ENCODE measurements at places on chromosomes 1 and 21. TPM values are rescaled to one million over a fixed set of nuclear protein-coding genes. Genes with fewer than 3 reads are reported as not detected.
A peak's percentile ranks its signal among the peaks of the same experiment; 100 is the strongest.

NTNG1 gene
- total RNA-seq: not detected

SPRR2D gene
- total RNA-seq: not detected

FAM167B gene
- 0.70 TPM for total RNA-seq

UBXN11 gene
- total RNA-seq: 12.5 TPM

SMCP gene
- total RNA-seq: not detected

C1orf115 gene
- 33.9 TPM for total RNA-seq

MROH7 gene
- 0.30 TPM for total RNA-seq

DNAJC28 gene
- total RNA-seq: 2.7 TPM

ALPL gene
- 0.79 TPM for total RNA-seq

EPHX1 gene
- total RNA-seq: 88.5 TPM

LCE3D gene
- total RNA-seq: not detected

IPO13 gene
- total RNA-seq: 15.9 TPM

GRCh38 chr1:244336232-244336899, 115.3 kb downstream of the ADSS2 start:
- H3K4me1 ChIP-seq: peaks cover 13% of the 10 kb centered on the region
- DNase-seq: no peak
- no peaks in the 10 kb centered on the region for H3K36me3 ChIP-seq
- H3K27ac ChIP-seq: no peak overlapping the region

- DNase-seq: no peak
- H3K4me3 ChIP-seq: no peak overlapping the region
- no peaks in the 10 kb centered on the region for H3K36me3 ChIP-seq
- no peaks in the 10 kb centered on the region for H3K27me3 ChIP-seq
- no peaks in the 10 kb centered on the region for H3K4me1 ChIP-seq
- H3K27ac ChIP-seq: no peak overlapping the region
These were observed 5.3 kb upstream of the C1orf115 start for GRCh38 chr1:220684890-220685289.

- H3K27me3 ChIP-seq: no peaks in the 10 kb centered on the region
- DNase-seq: no peak
- peaks cover 5% of the 10 kb centered on the region for H3K4me1 ChIP-seq
- H3K27ac ChIP-seq: no peak overlapping the region
These were observed 4.6 kb downstream of the SH3BP5L start for GRCh38 chr1:248821101-248821500.

- H3K4me1 ChIP-seq: no peaks in the 10 kb centered on the region
- no peaks in the 10 kb centered on the region for H3K36me3 ChIP-seq
- H3K27me3 ChIP-seq: no peaks in the 10 kb centered on the region
- DNase-seq: no peak
- no peak overlapping the region for H3K27ac ChIP-seq
These were observed 32.6 kb downstream of the RYR2 start for GRCh38 chr1:237074371-237075117.

- H3K27ac ChIP-seq: no peak overlapping the region
- DNase-seq: no peak
- no peaks in the 10 kb centered on the region for H3K27me3 ChIP-seq
- no peaks in the 10 kb centered on the region for H3K4me1 ChIP-seq
These were observed 288.3 kb downstream of the AKT3 start for GRCh38 chr1:243561588-243562319.

DNA sequence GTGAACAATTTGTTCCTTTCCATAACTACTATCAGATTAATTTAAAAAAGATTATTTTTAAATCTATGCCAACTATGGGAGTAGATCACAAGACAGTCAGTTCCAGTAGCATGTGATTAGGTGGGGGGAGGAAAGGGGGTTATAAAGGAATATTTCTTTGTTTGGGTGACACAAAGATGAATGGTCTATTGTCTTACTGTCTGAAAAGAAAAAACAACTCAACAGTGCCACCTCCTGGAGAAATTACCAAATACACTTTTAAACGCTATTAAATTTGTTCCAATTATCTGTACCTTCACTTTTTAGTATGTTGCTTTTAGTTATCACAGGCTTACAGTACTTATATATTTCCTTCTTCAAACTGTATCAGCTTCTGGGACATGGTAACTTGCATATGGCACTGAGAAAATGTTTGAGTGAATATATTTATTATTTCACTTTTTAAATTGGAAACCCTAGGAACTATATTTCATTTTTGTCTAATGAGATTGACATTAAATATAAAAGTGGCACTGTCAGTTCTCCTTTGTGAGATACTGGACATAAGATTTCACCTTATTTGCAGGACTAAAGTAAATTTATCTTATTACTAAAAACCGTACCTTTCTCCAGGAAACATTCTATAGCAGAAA, 1.7 kb upstream of the SORT1 start:
- no peaks in the 10 kb centered on the region for H3K36me3 ChIP-seq
- H3K4me3 ChIP-seq: no peak overlapping the region
- peak; percentile 50 for DNase-seq
- no peak overlapping the region for H3K27ac ChIP-seq
- no peaks in the 10 kb centered on the region for H3K27me3 ChIP-seq
- H3K4me1 ChIP-seq: peaks cover 20% of the 10 kb centered on the region

DNA sequence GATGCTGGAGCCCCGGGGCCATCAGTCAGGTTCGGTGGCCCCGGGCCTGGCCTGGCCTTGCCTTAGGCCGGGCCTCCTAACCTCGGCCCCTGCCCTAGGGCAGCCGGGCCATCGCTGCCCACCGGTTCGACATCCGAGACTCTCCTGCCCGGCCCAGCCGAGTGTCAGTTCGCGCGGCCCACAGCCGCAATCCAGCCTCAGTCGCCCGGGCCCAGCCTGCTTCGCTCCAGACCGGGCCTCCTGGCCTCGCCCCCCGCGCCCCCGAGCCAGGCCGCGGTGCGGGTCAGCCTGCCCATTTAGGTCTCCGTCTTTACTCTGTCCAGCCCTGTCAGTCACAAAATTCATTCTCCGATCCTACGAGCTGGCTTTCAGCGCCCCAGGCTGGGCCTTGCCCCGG, 777 bp downstream of the LRRC41 start:
- no peaks in the 10 kb centered on the region for H3K36me3 ChIP-seq
- no peaks in the 10 kb centered on the region for H3K27me3 ChIP-seq
- peak overlapping the region; percentile 52 for H3K4me3 ChIP-seq
- H3K4me1 ChIP-seq: peaks cover 13% of the 10 kb centered on the region
- H3K27ac ChIP-seq: peak overlapping the region; percentile 97

GRCh38 chr1:82390627-82391026, 589.9 kb downstream of the ADGRL2 start:
- no peaks in the 10 kb centered on the region for H3K36me3 ChIP-seq
- no peaks in the 10 kb centered on the region for H3K27me3 ChIP-seq
- H3K4me1 ChIP-seq: no peaks in the 10 kb centered on the region
- no peak overlapping the region for H3K27ac ChIP-seq

DNA sequence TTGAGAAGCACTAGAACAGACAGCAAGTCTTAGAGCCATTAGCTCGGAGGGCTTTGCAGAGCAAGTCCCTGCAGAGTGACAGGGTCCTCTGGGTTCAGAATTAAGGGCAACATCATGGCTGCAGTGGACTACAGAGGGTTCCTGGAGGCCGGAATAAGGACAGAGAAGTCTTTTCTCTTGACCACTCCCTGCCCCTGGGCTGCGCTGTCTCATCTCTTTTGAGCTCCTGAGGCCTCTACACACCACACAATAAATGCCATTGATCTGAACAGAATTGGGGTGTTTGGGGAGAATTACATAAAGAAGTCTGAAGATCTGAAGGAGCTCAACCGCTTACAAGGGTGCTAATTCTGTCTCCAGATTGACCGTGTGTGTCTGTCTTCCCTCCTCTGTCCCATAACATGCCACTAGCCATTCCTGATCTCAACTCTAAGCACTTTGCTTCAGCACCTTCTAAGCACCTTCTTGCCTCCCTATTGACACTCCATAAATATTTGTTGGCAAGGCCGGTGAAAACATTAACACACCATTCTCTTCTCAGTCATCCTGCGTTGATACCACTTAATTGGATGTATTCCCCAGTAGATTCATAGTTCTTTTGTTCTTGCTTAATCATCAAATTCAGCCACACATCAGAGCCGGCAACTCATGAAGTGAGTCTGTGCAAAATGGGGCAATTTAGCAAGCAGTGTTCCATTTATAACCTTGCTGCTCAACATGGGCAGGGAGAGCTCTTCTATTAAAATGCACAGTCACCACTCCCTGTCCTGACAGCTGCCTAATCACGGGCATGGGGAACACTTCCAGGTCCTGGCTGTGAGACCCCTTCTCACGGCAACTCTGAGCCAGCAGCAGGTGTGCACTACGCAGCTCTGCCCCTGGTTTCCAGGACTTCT, 49.7 kb downstream of the NMNAT2 start:
- H3K27me3 ChIP-seq: no peaks in the 10 kb centered on the region
- H3K36me3 ChIP-seq: no peaks in the 10 kb centered on the region
- no peak for DNase-seq
- H3K27ac ChIP-seq: no peak overlapping the region
- H3K4me3 ChIP-seq: no peak overlapping the region
- H3K4me1 ChIP-seq: peaks cover 7% of the 10 kb centered on the region

DNA sequence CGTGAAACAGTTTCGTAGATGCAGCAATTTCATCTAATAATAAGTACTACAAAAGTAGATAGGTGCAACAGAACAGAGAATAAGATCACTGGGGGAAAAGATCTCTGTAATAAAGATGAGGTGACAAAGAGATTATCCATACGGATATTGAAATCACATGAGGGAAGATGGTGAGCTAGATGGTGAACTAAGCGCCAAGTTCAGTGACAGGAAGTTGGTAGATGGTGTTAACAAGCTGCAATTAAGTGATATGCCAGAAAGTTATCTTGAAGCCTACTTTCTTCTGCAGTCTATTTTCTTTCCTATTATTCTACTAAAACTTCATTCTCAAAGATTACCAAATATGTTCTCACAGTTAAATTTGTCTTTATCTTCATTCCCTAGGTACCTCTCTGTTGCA, 7.1 kb downstream of the LRIF1 start:
- peaks cover 8% of the 10 kb centered on the region for H3K4me1 ChIP-seq
- no peak overlapping the region for H3K4me3 ChIP-seq
- no peak for DNase-seq
- no peak overlapping the region for H3K27ac ChIP-seq
- H3K27me3 ChIP-seq: no peaks in the 10 kb centered on the region

GRCh38 chr1:96688767-96689166, 32.8 kb upstream of the PTBP2 start:
- H3K27me3 ChIP-seq: no peaks in the 10 kb centered on the region
- H3K27ac ChIP-seq: no peak overlapping the region
- H3K4me1 ChIP-seq: no peaks in the 10 kb centered on the region
- H3K36me3 ChIP-seq: no peaks in the 10 kb centered on the region
- DNase-seq: no peak
- no peak overlapping the region for H3K4me3 ChIP-seq

- H3K4me1 ChIP-seq: no peaks in the 10 kb centered on the region
- no peak overlapping the region for H3K4me3 ChIP-seq
- DNase-seq: no peak
These were observed 304.4 kb downstream of the NFIA start for GRCh38 chr1:61386770-61387169.

DNA sequence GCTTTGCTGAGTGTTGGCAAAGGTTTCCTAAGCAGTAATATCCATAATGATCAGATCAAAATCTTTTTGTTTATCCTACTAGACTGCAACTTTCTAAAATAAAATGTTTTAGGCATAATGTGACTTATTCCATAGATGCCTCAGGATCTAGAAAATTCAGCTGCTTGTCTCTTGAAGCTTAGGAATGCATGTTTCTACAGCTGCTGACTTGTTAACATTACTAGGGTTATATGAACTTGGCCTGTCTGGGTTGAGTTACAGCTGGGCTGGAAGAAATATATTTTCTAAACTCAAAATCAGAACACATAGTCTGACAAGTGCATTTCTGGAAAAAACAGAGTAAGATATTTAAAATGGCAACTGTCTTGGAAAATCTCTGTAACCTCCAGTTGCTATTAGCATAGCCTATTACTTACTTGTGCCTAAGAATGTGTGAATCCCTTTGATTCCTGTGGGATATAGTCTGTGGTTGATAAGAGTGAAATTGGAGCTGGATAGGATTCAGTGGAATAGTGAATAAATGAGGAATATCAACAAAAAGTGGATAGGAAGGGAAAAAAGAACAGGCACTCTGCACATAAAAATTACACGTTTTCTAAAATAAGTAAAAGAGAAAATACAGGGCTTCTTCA, 61.2 kb downstream of the RGS4 start:
- H3K27ac ChIP-seq: no peak overlapping the region
- DNase-seq: no peak
- no peaks in the 10 kb centered on the region for H3K27me3 ChIP-seq
- H3K4me1 ChIP-seq: no peaks in the 10 kb centered on the region

Measured in Caco-2 (cell line).